ENCODE measurements at places on chromosomes 2 and 18. TPM values are rescaled to one million over a fixed set of nuclear protein-coding genes. Genes with fewer than 3 reads are reported as not detected.

GRCh38 chr2:208192611-208193236 lies 2.9 kb upstream of the C2orf80 start:
- no peak for DNase-seq

DNA sequence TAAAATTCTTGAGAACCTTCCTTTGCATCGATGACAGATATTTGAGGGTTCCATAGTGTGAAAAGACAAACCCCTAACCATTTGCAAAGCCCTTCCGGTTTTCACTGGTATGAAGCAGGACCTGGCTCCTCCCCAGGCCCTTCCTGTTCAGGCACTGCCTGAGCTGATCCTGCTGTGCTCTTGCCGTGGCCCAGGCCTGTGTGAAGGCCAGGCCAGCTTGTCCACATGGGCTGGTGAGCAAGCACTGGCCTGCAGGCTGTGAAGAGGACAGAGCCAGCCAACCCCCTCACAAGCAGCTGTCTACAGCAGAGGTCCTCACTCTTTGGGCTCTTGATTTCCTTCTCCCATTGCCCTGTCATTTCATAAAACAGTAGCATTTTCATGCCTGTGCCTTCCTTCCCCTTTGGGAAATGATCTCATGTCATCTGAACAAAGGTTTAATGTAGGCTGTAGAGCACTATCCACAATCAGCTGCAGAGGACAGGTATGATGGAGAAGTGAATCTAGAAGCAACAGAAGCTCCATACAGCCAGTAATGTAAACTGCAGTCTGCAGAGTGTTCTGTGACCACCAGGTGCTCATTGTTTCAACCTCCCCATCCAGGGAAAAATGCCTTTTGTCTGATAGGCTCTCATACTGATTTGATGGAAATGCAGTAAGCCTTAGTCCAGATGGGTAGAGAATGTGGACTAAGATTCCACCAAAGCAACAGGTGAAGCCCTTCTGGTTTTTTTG lies 19.8 kb downstream of the MPHOSPH10 start:
- no peak for DNase-seq

DNA sequence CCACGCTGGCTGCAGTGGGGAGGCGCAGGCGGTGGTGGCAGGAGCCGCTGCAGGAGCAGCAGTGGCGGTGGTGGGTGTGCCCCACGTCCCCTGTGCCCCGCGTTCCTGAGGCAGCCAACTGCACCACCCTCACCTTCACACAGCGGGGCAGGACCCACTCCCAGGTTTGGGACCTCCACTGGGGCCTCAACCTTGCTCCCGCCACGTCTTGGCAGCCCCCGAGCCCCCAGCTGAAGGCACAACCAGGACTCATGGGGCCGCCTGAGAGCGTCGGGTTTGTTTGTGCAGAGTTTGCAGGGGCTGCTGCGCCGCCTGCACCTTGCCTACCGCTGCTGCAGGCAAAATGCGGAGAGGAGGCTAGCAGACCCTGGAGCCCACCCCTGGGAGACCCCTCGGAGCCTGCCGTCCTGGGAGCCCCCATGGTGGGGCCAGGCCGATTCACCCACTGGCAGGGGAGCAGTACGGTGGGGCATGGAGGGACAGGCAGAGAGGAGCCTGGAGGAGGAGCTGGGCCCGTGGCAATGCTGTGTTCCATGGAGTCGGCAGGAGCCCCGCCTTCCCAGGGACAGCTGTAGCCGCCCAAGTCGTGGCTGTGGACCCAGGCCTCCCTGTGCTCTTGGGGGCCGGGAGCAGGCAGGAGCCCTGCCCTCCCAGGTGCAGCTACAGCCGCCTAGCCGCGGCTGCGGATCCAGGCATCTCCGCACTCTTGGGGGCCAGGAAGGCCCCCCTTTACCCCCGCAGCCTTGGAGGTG lies 14.7 kb upstream of the EML6 start:
- peak; percentile 60 for DNase-seq

DNA sequence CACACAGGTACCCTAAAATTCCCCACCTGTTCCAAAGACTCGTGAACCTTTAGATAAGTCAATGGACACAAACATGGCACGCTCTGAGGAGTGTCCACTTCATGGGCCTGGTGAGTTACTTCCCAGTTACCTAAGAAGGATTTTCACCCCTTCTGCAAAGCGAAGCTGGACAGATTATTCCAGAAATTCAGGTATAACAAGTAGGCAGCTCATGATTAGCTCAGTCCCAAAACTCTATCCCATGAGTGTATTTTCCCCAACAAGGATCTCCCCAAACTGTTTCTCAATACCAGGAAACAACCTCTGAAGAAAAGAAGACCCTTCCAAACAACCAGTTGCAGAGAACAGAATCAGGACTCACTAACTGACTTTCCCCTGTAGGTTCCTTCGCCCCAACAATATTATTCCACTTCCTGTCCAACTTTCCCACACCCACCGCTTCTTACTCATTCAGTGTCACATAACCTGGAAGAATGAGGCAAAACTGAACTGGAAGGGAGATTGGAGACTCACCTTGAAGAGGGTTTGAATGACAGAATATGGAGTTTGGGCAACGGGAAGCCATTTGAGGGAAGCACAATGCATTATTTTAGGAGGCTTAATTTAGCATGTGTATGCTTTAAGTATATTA lies 120.1 kb downstream of the ANTXR1 start:
- DNase-seq: no peak

ALKAL2 gene
- 13.3 TPM for polyA plus RNA-seq

All from thymus (tissue), 14 donors.